ENCODE measurements at places on chromosomes 4 and X.

DNA sequence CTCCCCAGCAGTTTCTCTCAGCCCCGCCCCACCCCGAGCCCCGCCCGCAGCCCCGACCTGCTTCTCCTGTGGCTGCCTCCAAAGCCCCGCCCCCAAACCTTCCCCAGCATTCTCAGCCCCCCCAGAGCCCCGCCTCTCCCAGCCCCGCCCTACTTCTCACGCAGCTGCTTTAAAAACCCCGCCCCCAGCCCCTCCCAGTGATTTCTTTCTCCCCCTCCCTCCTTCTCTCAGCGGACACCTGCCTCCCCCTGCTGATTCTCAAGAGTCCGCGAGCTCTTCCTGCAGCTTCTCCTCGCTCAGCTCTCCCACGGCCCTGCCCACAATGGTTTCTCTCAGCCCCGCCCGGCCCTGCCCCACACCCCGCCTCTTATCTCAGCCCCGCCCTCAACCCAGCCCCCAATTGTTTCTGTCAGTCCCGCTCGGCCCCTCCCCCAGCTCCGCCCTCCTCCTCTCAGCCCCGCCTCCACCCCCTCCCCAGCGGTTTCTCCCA lies 636 bp upstream of the EOLA1 start:
- DNase-seq, result peak; percentile 60

GRCh38 chr4:165191814-165192499 lies 15.4 kb upstream of the KLHL2 start:
- no peak for DNase-seq

- no peak for DNase-seq
Observed at GRCh38 chr4:26476545-26476944, 13.7 kb downstream of the CCKAR start.

DNA sequence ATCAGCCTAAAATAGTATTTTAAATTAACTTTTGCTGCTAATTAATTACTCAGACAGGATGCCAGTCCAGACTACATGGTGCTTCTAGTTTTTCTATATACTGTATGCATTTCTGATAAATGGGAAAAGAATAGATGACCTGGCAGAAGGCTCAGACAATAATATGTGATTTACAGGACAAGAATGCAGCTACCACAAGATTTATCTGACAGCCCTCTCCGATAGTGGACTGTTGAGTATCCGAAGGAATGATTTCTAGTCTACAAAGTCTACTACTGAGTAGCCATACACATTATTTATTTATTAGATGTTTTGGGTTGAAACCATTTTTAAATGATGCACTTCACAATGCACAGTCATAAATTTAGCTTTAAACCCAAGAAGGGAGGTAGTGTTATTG lies 212.8 kb downstream of the MAB21L2 start:
- no peak for DNase-seq

DNA sequence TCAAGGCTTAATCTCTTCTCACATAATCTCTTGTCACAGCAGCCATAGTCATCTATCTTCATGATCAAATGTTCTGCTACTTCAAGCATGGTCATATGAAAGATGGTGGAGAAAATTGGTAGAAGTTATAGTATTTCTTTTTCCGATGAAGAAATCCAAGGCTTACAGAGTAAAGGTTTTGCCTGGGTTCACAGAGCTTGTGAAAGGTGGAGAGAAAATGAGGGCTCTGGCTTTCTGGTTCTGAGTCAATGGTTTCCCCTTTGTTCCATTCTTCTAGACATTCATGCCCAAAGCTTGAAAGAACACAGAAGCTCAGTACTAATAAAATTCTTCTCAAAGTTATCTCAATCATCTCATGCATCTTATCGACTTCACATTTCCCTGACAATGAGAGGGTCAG lies 36.1 kb downstream of the CLNK start:
- DNase-seq, result no peak
